ENCODE measurements at places on chromosomes 3 and 15.
A peak's percentile ranks its signal among the peaks of the same experiment; 100 is the strongest.

- DNase-seq: no peak
Measured at GRCh38 chr3:155391551-155391958, 98.1 kb upstream of the STRIT1 start.

- no peak for DNase-seq
Measured at GRCh38 chr3:346186-346585, 149.6 kb downstream of the CHL1 start.

- peak; percentile 63 for DNase-seq
Measured at GRCh38 chr15:36356978-36357601, 222.3 kb upstream of the CDIN1 start.

- DNase-seq: no peak
Measured at GRCh38 chr3:44334326-44334725, 4.2 kb upstream of the TCAIM start.

DNA sequence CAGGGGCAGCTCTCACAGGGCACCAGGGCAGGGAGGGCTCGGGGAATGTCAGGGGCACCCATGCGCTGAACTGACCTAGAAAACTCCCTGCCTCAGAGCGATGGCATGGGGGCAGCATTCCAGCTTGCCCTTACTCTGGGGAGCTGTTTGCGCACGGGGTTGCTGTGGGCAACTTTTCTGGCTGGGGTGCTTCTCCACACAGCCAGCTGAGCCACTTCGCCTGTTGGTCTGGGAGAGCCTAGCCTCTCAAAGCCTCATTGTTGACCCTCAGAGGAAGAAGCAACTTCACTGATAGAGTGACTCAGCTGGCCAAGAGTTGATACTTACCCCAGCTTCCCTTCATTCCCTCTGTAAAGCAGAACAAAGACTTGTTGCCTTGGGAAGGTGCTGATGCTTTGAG, 42.6 kb upstream of the MRPS22 start:
- no peak for DNase-seq

GRCh38 chr3:15623535-15624440, 22.2 kb downstream of the BTD start:
- no peak for DNase-seq

- no peak for DNase-seq
Measured at GRCh38 chr3:189099505-189100290, 72.1 kb upstream of the TPRG1 start.

DNA sequence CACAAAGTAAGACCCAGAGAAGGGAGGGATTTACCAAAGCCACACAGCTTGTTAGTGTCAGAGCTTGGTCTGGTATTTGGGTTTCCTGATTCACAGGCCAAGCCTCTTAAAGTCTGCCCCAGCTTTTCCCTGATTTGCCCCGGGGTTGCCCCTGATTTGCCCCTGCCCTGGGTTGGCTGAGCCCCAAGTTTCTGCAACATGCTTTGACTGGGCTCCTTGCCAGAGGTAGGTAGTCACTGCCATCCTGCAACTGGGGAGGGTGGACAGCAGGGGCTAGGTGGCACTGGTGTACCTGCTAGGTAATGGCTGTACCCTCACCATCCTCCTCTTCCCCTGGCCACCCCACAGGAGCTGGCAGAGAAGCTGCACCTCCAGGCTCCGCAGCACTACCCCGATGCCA, 2.5 kb downstream of the MPI start:
- no peak for DNase-seq

GRCh38 chr3:15438983-15439382, 11.6 kb downstream of the EAF1 start:
- DNase-seq: no peak

DNA sequence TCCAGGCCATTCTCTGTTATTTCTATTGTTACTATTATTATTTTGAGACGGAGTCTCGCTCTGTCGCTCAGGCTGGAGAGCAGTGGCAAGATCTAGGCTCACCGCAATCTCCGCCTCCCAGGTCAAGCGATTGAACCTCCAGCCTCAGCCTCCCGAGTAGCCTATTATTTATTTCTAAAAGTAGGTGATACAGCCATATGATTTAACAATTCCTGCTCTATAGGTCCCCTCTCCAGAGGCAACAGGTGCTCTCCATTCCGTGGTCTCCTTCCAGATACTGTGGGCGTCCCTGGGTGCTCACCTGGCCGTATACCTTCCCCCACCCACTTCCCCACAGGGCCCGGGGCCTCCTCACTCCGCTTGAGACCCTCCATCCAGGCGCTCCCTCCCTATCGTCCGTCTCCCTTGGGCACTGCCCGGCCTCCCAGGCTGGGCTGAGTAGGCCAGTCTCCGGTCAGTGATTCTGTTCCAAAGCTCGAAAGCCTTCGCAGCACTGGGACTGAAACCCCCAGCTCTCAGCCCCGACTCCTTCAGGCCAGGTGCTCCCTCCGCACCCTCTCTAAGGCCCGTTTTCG, 708 bp upstream of the PTPN23 start:
- no peak for DNase-seq
